IPS DF 6.9 (cell line): ENCODE measurements at places on chromosomes 5 and 9.
A peak's percentile ranks its signal among the peaks of the same experiment; 100 is the strongest.

DNA sequence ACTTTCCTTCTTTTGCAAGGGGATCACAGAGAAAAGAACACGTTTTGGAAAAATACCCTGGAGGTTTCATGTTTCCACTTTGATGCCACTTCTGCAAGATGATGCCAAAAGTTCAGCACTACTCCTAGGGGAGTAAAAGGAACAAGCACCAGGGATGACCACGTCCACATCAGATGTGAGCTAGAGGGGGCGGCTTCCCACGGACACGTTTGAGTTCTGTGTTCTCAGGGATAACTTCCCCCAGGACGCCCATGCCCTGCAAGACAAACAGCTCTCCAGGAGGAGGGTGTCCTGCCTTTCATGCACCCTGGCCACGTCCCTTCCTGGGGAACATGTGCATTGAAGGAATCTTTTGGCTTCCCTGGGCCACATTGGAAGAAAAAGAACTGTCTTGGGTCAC, 66.6 kb upstream of the TRIO start:
- no peak for DNase-seq

DNA sequence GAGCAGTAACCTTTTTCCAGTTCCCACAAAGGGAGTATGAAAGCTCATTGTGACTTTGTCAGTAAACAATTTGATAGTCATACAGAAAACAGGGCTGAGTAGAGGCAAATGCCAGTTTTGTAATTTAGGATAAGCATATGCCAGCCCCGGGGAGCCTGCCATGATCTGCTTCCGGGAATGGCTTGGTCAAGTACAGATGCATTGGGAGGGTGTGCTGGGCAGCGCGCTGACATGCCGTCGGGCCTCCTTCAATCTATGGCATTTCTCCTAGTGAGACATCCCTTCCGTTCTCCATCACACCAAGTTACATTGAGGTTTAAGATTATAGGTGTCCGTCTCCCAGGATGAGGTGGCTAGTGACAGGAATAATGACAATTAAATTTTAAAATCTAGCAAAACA, 48.6 kb downstream of the GNA14 start:
- no peak for DNase-seq

DNA sequence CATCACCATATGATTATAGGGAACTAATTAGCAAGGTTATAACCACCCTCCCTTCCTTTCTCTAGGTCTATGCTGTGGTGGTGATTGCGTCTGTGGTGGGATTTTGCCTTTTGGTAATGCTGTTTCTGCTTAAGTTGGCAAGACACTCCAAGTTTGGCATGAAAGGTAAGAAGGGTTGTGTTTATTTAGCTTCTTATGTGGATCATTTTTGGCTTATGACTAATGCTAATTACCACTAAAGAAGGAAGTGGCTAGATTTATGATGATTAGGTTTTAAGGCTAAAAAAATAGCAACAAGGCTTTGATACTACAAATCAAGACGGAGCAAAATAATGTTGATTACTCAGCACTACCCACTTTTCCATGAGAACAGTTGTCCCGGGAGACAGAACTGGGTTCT, 82.4 kb downstream of the NTRK2 start:
- DNase-seq = no peak

DNA sequence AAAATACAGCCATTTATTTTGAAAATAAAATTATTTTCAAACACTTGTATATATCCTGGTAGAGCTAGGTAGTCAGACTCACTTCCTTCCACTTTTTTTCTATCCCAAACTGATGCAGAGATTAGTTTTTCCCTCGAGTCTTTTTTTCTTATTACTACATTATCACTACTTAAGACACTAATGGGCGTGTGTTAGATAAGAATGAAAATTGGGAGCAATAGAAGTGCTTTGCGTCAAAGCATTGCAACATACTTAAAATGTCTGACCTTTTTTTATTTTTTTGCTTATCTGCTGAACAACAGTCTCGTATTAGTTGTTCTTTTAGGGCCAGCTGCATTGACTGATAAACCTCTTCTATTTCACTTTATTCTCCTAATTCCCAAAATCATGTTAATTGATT, 1278.7 kb downstream of the CDH12 start:
- DNase-seq = no peak

GRCh38 chr9:68931821-68932220, 82.1 kb downstream of the PRKACG start:
- no peak for DNase-seq

- DNase-seq = no peak
These were observed 41.2 kb upstream of the COL15A1 start for GRCh38 chr9:98902516-98902915.

- DNase-seq = no peak
These were observed 176.4 kb upstream of the PLCXD3 start for GRCh38 chr5:41686767-41687166.

- no peak for DNase-seq
These were observed 6.9 kb upstream of the IGFBPL1 start for GRCh38 chr9:38431116-38431515.

DNA sequence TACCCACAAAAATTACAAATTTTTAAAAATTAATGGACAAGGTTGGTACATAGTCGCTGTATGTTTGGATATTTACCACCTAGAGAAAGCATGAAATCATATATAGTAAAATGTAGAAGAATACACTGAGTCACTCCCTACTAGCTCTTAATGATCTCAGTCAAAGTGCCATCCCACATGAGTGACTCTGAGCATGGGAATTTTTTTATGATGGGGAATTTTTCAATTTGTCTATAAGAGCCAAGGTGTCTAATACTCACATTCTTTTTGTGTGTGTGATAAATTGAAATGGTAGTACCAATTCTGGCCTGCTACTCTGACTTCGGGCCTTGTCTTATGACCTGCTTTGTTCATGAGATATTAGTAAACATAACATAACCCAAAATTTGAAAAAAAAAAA, 483.2 kb downstream of the CDH10 start:
- no peak for DNase-seq

DNA sequence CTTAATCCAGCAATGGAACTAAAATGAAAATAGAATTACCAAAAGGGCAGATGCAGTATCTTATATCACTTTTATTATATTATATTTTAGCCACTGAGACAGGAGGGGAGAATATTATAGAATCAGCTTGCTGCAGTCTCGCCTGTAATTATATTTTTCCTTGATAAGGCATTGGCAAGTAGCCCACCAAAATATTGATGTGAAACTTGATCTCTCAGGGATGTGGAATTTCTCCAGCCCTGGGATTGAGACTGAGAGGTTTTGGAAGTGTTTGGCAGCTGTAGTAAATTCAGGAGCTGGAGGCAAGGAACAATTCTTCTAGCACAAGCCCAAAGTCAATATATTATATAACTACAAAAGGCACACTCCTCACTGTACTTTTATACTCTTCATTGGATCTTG, 142.1 kb upstream of the ADAMTSL1 start:
- DNase-seq = no peak

DNA sequence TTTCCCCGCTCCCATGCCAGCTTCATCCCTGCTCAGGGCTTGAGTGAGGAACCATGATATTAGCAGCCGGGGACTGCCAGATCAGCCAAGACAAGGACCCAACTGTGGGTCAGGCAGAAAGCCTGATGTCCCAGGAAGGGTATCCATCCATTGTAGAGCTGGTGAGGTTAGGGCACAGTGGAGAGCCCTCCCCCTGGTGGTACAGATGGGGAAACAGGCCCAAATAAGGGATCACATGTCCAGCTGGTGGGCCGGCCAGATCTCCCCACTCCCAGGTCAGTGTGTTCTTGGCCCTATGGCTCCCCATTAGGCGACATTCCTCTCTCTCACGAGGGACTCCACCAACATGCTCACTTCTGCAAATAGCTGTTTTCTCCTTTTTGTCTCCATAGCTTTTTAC, 9.0 kb downstream of the CDX1 start:
- peak; percentile 70 for DNase-seq

DNA sequence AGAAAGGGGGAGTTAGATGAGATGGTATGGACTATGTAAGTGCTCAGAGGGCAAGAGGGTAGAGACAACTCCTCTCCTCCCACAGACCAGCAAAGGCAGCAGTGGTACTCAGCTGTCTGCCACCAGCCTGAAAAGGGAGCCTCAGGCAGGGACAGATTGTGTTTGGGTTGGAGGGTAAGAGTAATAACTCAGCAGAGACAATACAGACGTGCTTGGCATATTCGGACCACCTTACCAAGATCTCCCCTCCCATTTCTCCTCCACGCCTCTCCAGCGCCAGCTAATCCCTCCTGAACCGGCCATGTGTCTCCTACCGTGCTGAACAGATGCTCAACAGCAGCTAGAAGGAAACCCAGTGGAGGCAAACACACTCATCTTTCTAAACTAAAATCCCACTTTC, 180.8 kb downstream of the ASTN2 start:
- no peak for DNase-seq

DNA sequence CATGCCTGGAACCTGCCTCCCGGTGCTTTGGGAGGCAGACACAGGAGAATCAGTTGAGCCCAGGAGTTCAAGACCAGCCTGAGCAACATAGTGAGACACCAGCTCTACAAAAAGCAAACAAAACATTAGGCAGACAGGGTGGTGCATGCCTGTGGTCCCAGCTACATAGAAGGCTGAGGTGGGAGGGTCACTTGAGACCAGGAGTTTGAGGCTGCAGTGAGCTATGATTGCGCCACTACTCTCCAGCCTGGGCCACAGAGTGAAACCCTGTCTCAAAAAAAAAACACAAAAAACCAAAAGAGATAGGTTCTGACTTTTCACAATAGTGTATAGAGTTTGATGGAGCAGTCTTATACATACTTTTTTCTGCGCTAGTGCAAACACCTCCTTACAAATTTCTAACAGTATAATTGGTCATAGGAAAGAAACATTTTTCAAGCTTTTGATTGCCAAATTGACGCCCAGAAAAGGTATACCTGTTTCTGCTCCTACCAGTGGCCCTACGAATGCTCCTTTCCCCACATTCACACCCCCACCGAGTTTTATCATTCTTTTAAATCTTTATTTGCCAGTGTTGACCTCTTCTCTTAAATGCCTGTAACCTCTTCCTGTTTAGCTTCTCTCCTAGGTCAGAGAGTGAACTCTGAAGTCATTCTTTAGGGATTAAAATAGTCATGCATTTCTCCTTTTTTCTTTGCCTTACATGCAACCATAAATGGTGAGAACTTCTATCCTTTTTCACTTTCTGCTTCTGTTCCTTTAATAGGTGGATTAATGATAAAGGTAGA, 7.5 kb downstream of the DOCK8 start:
- DNase-seq = no peak

- no peak for DNase-seq
These were observed 174.3 kb downstream of the PRR16 start for GRCh38 chr5:120638449-120638848.

- DNase-seq = no peak
These were observed 155.0 kb downstream of the CDH9 start for GRCh38 chr5:26883375-26883774.

- DNase-seq = no peak
These were observed 199.6 kb downstream of the SYK start for GRCh38 chr9:91001146-91001611.

DNA sequence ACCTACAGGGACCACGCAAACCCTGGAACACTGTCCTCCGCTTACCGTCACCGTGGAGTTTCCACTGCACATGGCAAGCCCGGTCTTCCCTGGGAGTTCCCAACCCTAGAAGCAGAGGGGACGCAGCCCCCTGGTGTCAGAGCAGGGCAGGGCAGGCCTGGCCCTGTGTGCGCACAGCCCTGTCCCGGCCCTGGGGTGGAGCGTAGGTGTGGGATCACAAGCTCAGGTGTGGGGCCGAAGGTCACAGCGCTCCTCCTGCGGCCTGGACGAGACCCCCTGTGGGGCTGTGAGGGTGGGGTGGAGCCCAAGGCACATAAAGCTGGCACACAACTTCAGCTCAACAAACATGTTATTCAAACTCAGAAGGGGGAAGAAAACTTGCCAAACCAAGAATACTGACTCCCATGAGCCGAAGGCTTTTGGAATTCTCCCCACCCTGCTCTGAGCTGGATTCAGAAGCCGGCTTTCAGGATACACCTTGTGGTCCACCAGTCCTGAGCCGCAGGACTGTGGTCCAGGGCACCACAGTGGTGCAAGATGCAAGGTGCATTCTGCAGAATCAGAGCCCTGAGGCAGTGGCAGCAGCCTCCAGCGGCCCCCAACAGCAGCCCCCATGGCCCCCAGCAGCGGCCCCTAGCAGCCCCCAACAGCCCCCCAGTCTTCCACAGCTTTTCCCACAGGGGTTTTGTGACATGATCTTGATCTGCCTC, 11.8 kb upstream of the EXOC3 start:
- DNase-seq = no peak

GRCh38 chr5:124650147-124650561, 96.3 kb downstream of the ZNF608 start:
- DNase-seq = no peak

GRCh38 chr5:115379622-115380344, 83.3 kb upstream of the CCDC112 start:
- no peak for DNase-seq

GRCh38 chr9:105065098-105066088, 137.4 kb upstream of the ABCA1 start:
- no peak for DNase-seq

GRCh38 chr9:98971168-98971914, 27.6 kb downstream of the COL15A1 start:
- DNase-seq = no peak

GRCh38 chr9:18910916-18911315, 122.1 kb downstream of the SAXO1 start:
- no peak for DNase-seq

DNA sequence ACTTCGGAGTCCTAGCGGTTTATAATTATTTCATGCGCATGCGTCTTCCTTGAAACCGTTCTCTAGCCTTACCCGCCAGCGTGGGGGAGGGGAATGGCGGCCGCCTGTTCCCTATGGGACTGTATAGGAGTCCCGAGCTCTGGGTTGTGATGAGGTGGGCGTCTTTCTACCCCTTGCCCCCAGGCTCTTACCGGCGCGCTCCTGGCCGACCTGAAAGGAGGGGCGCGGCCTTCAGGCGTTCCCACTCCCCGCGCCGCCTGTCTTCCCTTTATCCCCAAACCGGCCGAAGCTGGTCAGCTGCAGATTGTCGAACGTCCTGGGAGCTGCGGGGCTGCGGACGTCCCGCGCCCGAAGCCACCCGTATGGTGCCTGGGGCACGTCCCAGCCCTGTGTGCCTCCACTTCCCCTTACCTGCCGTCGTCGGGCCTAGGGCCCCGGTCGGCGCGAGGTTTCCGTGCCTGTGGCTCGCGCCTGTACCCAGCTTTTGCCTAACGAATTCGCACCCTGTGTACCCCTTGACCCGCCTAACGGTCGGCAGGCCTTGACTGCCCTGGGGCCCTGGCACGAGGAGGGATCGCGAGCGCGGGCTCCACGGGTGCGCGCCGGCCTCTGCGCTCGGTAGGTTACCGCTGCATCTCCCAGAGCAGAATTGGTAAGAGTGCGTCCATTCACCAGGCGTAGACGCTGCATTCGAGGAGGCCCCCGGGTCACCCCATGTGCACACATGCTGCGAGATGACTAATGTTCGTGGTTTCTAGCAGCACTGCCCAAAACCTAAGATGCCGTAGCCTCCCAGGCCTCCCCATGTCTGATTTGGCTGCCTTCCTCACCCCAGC, 653 bp upstream of the HNRNPH1 start:
- DNase-seq = no peak

GRCh38 chr5:96720408-96720807, 58.2 kb downstream of the CAST start:
- DNase-seq = no peak
